ENCODE measurements at places on chromosomes 1 and 21.

DNA sequence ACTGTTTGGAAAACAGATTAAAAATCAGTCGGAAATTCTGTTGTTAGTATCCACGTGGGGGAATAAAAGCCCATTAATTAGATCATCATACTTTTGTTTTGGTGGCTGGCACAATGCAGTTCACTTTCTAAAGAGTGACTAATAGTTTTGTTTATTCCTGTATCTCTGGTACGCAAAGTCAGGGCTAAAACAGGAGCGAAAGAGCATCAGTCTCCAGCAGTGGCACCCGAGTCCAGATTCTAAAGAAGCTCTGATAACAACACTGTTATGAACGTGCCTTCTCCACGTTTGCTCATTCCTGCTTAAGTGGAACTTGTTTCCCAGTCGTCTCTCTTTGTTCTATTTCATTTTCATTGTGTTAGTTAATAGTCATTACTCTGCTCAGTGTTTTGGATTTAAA, 69.6 kb downstream of the HSPA13 start:
- no peak for DNase-seq

- no peak for DNase-seq
Observed at GRCh38 chr21:24372506-24372905, 1234.8 kb downstream of the MRPL39 start.

DNA sequence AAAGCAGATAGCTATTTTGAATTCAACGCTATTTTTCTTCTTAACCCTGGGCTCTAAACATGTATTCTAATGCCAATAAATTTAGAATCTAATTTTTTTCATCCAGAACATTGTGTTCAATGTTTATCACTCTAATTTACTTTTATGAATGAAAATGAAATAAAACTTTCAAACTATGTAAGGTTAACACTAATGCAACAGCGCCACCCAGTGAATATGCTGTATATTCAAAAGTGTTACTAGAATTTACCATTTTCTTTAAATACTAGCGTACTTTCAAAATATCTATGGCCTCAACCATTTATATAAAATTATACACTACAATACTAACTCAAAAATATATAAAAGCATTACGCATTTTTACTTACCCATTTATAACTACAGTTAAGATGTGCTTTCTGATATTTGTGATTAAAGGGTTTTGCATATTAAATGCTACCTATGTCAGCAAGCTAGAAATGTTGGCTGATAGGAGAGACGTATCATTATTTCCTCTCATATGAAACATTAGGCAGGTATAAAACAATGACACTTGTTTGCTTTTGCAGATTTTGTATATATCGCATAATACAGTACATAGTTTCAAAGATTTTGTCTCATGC, 5.9 kb upstream of the NUF2 start:
- no peak for DNase-seq

GRCh38 chr1:167492481-167492910, 25.8 kb downstream of the CD247 start:
- no peak for DNase-seq

DNA sequence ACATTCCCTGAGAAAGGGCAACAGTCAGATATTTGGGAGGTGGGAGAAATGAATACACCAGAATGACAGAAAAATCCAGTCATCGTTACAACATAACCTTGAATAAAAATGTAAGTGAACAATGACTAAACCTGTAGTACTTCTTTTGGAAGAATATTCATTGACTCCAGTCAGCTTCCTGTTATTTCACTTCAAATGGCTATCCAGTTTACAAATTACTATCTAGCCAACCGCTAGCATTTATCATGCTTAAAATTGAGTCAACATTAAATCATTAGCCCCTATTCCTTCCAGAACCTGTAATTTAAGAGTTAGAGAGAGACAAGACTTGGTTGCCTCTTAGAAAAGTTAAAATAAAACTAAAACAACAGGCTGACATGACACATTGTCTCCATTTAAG, 33.6 kb downstream of the WLS start:
- no peak for DNase-seq

Measured in AG04450 (cell line).